ENCODE measurements at places on chromosomes 6 and 20. TPM values are rescaled to one million over a fixed set of nuclear protein-coding genes. Genes with fewer than 3 reads are reported as not detected.

ROMO1 gene
- total RNA-seq: 185 TPM

CD24 gene
- 95.1 TPM for total RNA-seq

SYNDIG1 gene
- 8.7 TPM for total RNA-seq

OARD1 gene
- 10.6 TPM for total RNA-seq

CLPSL1 gene
- total RNA-seq: not detected

SLC24A3 gene
- total RNA-seq: 0.79 TPM

SLC22A1 gene
- total RNA-seq: 3.2 TPM

COL20A1 gene
- 3.1 TPM for total RNA-seq

NDUFAF4 gene
- 38.6 TPM for total RNA-seq

PBOV1 gene
- total RNA-seq: not detected

NKX2-4 gene
- total RNA-seq: not detected

ME1 gene
- 38.5 TPM for total RNA-seq

GSTA2 gene
- not detected for total RNA-seq

C6orf141 gene
- 0.55 TPM for total RNA-seq

VSX1 gene
- not detected for total RNA-seq
